Activated CD4-positive, CD25-positive, alpha-beta regulatory T cell treated with anti-CD3 and anti-CD28 coated beads, Interleukin-2, amount 50 U/mL, for 24 hours (primary cell): ENCODE measurements at places on chromosomes 12 and 14.

DNA sequence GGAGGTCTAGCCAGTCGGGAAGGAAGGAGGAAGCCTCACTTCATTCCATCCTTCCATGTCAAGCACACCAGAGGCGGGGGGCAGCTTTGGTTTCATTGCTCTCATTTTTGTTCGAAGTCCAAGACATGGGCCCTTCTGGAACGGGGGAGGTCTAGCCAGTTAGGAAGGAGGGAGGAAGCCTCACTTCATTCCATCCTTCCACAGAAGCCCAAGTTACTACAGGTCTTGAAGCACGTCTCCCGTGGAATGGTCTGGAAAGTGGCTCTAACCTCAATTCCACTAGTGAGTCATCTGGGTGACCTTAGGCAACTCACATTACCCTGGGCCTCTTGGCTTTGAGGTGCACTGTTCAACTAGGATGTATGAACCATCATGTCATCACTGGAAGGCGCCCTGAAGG is 156.3 kb downstream of the NTF3 start:
- ATAC-seq = no peak

- ATAC-seq = no peak
These were observed 27.3 kb downstream of the SLC25A47 start for GRCh38 chr14:100350276-100350926.

DNA sequence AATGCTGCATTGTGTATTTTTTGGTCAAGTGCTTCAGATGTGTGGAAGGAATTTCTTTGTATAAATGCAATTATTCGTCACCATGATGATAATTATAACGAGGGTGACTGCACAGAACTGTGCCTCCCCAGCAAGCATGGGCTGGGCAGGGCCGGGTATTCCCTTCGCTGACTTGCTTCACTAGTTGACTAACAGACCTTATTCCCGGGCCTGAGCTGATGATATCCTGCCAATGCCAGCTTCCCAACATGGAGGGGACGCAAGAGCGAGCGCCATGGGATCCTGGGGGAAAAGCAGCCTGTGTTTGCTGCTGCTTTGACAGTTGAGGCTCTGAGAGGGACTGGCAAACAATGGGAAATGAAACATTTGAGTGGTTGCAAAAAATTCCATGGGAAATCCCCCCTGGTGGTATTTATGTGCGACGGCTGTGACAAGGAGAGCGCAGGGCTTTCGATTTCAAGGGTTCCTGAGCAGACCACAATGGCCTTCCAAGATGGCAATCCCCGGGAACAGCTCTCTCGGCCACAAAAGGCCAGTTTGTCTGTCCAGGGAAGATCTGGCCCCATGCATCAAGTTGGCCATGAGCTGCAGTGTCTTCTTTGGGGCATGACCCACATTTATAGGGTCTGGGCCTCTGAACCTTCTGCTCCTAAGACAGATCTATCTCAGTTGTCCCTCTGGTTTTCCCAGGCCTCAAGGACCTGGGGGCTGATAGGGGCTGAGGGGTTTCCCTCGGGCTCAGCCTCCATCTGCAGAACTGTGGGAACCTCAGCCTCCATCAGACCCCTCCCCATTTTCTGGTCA is 21.9 kb upstream of the MAP1LC3B2 start:
- ATAC-seq = no peak

- no peak for ATAC-seq
These were observed 239.7 kb downstream of the SSPN start for GRCh38 chr12:26435069-26435404.

GRCh38 chr14:99809360-99809759 is 16.1 kb downstream of the EML1 start:
- ATAC-seq = no peak

DNA sequence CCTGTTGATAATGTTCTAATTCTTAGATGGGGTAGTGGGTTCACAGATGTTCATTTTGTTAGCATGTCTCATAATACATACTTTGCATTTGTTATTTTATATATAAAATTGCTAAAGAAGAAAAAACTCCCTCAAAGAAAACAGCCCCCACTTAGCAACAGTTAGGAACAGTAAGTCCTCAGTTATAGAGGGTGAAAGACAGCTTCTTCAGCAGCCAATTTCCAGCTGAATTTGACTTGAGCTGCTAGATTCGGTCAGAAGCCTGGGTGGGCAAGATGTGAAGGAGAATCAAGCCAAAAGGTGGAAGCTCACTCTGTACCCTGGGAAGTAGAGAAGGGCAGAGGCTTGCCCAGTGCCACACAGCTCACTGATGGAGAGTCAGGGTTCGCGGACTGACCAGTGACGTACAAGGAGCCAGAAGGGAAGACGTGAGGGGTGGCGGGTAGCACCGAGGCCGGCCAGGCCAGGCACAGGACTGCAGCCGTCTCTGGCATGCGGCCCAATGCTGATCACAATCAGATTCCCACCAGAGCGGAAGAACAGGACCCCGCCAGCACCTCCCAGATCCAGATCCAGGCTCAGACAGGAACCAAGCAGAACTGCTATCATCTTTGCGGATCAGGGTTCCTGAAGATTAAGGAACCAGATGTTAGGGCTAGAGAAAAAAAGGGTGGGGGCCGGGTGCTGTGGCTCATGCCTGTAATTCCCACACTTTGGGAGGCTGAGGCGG is 30.4 kb upstream of the VWF start:
- ATAC-seq = no peak

DNA sequence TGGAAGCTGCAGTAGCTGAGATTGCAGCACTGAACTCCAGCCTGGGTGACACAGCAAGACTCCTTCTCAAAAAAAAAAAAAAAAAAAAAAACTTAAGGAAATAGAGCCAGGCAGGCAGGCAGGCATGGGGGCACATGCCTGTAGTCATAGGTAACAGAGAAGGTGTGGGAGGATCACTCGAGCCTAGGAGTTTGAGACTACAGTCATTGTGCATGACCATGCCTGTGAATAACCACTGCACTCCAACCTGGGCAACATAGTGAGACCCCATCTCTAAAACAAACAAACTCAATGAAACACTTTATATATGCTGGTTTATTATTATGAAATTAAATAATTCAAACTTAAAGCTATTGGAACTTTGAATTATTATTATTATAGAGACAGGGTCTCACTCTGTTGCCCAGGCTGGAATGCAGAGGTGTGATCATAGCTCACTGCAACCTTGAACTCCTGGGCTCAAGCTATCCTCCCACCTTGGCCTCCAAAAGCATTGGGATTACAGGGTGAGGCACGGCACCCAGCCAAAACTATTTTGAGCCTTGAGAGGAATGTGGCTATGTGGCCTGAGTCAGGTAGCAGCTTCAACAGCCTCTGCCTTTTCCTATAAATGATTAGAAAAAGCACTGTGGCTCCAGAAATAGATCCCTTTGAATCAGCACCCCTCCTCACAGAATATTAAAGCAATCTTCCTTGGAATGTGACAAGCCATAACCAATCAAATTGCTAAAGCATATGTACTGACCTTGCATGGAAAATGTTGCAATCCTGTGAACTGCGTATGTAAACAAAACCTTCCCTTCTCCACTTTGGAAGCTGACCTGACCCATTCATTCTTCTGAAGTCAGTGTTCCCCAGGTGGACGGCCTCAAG is 34.7 kb upstream of the YY1 start:
- ATAC-seq = no peak

- ATAC-seq = no peak
These were observed 17.9 kb downstream of the HHIPL1 start for GRCh38 chr14:99662846-99663245.

DNA sequence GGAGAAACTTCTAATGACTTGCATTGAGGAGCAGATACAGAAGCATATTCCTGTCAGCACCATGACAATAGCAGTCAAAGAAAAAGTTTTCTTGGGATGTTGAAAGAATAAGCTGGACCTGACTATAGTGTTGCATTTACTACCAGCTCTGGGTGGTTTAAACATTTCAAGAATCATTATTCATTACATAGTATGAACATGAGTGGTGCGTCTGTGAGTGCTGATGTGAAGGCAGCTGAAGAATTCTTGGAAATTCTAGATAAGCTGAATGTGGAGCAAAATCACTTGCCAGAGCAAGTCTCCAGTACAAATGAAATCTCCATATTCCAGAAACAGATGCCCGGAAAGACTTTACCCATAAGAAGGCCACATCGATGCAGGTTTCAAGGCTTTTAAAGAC is 45.0 kb upstream of the STAB2 start:
- ATAC-seq = no peak

- ATAC-seq = no peak
These were observed 8.9 kb upstream of the ETNK1 start for GRCh38 chr12:22615963-22616501.

DNA sequence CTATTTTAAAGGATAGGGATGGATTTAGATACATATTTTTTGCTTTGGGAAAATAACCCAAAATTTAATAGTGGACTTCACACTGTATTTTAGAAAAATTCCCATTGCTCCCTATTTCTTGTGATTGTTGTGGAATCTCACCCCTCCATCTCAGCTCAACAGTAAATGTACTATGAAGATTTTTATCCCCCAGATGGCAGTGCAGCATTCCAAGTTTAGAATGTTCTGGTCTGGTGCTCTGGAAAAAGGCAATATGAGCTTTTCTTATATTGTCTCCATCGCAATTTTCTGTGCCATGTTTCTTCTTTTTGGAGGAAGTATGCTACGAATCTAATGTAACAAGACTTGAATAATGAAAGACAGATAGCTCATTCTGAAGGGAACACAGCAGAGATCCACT is 471.7 kb upstream of the SYT1 start:
- ATAC-seq = no peak

- ATAC-seq = peak; percentile 68
These were observed 619 bp downstream of the ERC1 start for GRCh38 chr12:991350-992333.

DNA sequence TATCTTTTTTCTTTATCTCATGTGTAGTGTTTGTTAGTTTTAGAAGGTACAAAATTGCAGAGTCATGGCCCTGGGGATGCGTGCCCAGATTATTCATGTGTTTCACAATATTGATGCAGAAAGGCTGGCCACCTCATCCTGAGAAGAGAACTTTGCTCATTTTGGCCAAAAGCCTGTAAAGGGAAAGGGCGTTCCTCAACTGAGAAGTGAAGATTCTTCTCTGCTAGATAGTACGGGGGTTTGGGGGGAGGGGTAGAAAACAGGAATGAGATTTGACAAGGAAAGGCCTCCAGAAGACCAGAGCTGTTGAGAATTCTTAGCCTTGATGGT is 1.7 kb downstream of the MGST1 start:
- ATAC-seq = no peak
